ENCODE measurements at places on chromosomes 11 and 22. TPM values are rescaled to one million over a fixed set of nuclear protein-coding genes. Genes with fewer than 3 reads are reported as not detected.

The KRTAP5-8 gene
- 0.41 TPM for total RNA-seq

- H3K36me3 ChIP-seq, result no peaks in the 10 kb centered on the region
- H3K4me3 ChIP-seq, result no peak overlapping the region
- H3K4me1 ChIP-seq, result no peaks in the 10 kb centered on the region
- H3K27ac ChIP-seq, result no peak overlapping the region
- no peak for DNase-seq
These were observed 13.4 kb downstream of the AP5B1 start for GRCh38 chr11:65767406-65767805.

GRCh38 chr22:46934746-46935491, 172.5 kb downstream of the TBC1D22A start:
- no peaks in the 10 kb centered on the region for H3K27me3 ChIP-seq
- no peaks in the 10 kb centered on the region for H3K36me3 ChIP-seq
- DNase-seq, result peak; percentile 30
- H3K4me1 ChIP-seq, result peaks cover 27% of the 10 kb centered on the region
- H3K4me3 ChIP-seq, result no peak overlapping the region
- peak overlapping the region; percentile 69 for H3K27ac ChIP-seq

DNA sequence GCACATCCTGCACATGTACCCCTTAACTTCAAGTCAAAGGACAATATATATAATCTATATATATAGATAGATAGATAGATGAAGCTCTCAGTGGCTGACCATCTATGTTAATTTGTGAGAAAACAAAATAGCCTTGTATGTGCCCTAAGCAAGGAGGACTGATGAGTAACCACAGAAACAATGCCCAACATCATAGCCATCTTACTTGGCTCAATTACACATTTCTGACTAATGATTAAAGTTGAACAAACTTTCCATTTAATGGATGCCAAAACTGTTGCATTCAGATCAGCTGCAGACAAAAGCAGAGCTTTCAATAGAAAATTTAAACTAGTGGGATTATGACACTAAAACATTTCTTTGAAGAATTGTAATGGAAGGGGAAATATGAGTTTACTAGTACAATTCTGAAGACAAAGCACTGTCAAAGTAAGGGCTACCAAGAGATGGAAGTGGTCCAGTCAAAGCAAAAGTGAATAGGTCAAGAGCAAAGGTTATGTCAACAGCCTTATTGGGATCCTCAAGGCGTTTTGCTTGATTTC, 1188.2 kb upstream of the RAG2 start:
- no peaks in the 10 kb centered on the region for H3K4me1 ChIP-seq
- no peaks in the 10 kb centered on the region for H3K27me3 ChIP-seq
- H3K36me3 ChIP-seq, result no peaks in the 10 kb centered on the region
- no peak overlapping the region for H3K27ac ChIP-seq
- DNase-seq, result no peak

DNA sequence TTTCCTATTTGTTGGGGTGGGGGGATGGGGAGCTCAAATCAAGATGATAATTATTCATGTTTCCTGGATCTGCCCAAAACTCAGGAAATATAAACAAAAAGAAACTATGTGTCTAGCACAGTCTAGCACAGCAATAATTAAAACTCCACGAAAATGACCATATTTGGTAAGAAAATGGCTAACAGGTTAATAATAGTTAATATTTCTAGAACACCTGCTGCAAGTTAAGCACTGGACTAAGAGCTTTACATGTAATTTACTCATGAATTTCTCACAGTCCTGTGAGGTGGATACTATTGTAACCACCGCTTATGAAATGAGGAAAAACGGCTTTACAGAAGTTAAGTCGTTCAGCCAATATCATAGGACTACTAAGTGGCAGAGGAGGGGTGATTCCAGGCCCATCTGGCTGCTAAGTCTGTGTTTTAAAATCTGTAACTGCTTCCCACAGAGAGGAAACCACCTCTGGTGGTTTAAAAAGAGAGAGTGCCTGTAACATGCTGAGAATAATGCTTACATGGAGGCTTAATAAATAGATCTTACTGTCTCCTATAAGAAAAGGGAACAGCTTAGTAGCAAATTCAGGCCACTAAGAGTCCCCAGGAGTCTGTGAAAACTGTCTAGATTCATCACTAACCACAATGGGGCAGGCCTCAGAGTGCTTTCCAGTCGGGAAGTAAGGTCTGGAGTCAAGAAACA, 11.0 kb upstream of the AMOTL1 start:
- no peaks in the 10 kb centered on the region for H3K36me3 ChIP-seq
- peaks cover 5% of the 10 kb centered on the region for H3K27me3 ChIP-seq
- DNase-seq, result no peak
- no peak overlapping the region for H3K4me3 ChIP-seq
- no peak overlapping the region for H3K27ac ChIP-seq
- no peaks in the 10 kb centered on the region for H3K4me1 ChIP-seq

DNA sequence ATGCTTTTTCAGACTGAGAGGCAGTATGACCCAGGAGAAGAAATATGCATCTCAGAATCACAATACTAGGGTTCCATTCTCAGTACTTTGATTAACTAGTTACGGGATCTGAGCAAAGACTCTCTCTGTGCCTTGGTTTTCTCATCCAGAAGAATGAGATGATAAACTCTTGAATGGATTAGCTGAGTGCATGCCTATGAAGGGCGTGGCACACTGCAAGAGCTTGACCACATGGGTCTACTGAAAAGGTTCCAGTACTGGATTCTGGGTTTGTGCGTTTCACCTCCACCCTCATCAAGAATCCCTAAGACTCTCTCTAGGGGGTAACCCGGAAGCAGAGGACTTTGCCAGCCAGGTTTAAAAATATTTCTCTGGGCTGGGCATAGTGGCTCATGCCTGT, 25.6 kb downstream of the PGA5 start:
- no peaks in the 10 kb centered on the region for H3K36me3 ChIP-seq
- H3K4me1 ChIP-seq, result no peaks in the 10 kb centered on the region
- no peaks in the 10 kb centered on the region for H3K27me3 ChIP-seq
- no peak overlapping the region for H3K27ac ChIP-seq
- H3K4me3 ChIP-seq, result no peak overlapping the region

GRCh38 chr11:114179234-114179941, 116.8 kb upstream of the NNMT start:
- no peaks in the 10 kb centered on the region for H3K36me3 ChIP-seq
- peak overlapping the region; percentile 94 for H3K27ac ChIP-seq
- no peaks in the 10 kb centered on the region for H3K27me3 ChIP-seq
- no peak overlapping the region for H3K4me3 ChIP-seq

Data from transverse colon (tissue), 4 donors.